ENCODE measurements at places on chromosomes 5 and 9.

- DNase-seq, result no peak
Measured at GRCh38 chr9:88587182-88587581, 52.2 kb downstream of the NXNL2 start.

- no peak for DNase-seq
Measured at GRCh38 chr5:173161148-173161547, 16.8 kb downstream of the BNIP1 start.

GRCh38 chr5:179325296-179326031, 19.8 kb downstream of the ADAMTS2 start:
- no peak for DNase-seq

DNA sequence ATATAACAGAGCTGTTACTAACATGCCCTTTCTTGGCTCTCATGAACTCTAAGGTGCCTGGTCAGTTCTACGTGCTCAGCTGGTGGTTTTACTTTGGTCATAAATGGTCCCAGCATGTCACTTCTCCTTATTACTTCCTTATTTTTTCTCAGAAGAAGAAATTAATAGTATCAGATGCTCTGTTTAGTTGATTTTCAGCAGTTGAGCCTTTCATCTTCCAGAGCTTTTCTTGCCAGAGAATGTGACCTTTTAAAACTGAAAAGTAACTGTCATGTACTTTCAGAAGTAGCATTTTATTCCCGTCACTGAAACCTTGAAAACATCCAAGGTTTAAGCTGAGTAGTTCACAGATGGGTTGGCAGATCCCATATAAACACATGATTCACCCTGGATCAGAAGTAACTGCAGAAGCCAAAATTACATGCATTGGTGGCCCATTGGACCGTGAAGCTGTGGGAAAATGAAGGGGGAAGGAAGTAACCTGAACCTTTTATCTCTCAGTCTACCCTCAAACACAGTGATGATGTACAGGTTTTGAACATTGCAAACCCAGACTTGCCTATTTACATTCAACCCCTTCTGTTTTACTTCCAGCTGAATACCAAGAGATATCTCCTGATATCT, 50.5 kb downstream of the HACD4 start:
- DNase-seq, result peak; percentile 31

GRCh38 chr5:133932441-133933168, 35.8 kb downstream of the C5orf15 start:
- DNase-seq, result peak; percentile 41

- no peak for DNase-seq
Measured at GRCh38 chr5:142669477-142669876, 16.4 kb downstream of the FGF1 start.

- no peak for DNase-seq
Measured at GRCh38 chr9:115733318-115734110, 420.1 kb upstream of the PAPPA start.

GRCh38 chr5:57175551-57176309, 1.9 kb downstream of the GPBP1 start:
- peak; percentile 36 for DNase-seq

DNA sequence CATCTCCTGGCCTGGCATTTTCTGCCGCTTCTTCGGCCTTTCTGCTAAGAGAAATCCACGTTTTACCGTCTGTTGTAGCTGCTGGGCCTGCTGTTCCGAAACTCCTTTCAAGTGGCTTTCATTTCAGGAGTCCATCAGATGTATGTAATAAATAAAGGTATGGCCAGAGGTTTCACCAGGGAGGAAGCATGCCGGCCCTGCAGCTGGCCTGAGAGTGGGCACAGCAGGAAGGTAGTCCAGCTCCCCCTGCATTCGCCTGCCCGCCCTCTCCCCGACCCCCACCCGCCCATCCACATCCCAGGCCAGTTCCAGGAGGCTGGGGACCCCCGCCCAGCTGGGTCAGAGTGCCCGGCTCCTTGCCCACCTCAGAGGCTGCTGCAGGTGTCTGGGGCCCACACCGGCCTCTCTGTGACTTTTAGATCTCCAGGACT, 46.4 kb upstream of the EXOC3 start:
- DNase-seq, result no peak

GRCh38 chr5:14821100-14821845, 50.3 kb downstream of the ANKH start:
- DNase-seq, result no peak

DNA sequence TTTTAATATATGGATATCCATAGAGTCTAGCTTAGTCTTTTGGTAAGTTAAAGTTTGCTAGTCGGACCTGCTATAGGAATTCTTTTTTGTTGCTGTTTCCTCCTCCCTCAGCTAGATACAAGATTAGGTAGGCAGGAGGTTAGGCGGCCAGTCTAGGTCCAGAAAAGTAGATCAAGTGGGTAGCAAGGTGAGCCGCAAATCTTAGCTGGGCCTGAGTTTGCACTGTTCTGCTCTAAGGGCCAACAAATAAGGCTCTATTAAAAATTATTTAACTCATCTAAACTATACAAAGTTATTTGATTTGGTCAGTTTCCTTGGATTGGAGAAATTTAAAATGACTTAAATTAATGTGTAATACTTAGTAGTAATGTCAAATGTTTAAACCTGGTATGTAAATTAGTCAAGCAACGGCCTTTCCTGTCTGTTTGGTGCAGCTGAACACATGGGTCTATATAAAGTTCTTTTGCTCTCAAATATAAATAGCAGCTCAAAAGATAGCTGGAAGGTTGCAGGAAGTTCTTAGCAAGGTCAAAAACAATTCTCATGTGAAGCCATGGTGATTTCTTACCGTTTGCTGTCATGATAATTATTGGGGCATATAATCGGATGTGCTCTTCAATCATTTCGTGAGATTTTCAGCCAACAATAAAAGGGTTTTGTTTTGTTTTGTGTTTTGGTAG, 72.0 kb downstream of the PRKACG start:
- no peak for DNase-seq

DNA sequence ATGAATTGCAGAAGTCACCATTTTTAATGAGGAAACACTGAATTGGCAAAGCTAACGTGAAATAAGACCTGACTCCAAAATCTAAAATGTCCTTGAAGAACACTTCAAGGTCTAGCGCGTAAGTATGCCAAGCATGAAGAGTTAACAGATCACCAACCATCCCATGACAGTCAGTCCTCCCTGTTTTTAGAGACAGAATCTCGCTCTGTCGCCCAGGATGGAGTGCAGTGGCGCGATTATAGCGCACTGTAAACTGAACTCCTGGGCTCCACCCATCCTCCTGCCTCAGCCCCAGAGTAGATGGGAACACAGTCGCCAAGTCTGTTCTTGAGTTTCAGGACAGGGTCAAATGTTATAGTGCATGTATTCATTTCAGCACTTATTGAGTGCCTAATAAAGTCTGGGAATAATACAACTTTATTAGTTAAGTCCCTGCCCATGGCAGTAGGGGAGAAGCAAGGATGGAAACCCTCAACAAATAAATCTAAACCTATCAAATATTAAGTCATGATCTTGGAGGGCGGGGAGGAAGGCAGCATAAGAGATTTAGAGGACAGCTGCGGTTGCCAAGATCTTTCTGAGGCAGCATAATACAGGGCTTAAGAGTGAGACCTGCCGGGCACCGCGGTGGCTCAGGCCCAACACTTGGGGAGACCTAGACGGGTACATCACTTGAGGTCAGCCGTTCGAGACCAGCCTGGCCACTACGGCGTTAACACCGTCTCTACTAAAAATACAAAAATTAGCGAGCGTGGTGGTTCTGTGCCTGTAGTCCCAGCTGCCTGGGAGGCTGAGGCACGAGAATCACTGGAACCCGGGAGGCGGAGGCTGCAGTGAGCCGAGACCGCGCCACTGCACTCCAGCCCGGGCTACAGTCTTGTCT, 1.1 kb downstream of the ATPSCKMT start:
- peak; percentile 11 for DNase-seq

DNA sequence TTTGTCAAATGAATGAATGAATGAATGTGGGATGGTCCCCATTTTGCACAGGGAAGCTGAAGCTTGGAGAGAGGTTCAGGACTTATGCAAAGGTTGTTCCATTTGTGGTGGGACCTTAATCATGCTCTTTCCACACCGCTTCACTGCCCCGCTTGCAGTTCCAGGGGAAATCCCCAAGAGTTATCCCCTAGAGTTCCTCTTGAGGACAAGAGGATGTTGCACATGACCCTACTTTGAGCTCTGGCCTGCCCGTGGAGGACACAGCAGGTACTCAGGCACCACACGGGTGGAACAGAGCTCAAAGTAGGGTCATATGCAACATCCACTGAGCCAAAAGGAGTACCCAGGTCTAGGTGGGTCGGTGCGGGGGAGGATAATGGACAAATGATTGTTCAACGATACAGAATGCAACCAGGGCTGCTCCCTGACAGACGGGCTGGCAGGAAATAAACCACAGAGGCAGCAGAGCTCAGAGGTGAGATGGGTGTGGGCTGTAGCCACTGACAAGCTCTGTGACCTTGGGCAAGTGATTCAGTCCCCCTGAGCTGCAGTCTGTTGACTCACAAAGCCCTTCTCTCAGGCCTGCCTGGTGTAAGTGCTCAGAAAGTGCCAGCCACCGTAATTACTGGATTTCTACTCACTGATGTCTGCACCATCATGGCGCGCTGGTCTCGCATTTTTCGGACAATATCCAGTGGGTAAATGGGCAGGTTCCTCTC, 60.3 kb upstream of the EPB41L4B start:
- no peak for DNase-seq

DNA sequence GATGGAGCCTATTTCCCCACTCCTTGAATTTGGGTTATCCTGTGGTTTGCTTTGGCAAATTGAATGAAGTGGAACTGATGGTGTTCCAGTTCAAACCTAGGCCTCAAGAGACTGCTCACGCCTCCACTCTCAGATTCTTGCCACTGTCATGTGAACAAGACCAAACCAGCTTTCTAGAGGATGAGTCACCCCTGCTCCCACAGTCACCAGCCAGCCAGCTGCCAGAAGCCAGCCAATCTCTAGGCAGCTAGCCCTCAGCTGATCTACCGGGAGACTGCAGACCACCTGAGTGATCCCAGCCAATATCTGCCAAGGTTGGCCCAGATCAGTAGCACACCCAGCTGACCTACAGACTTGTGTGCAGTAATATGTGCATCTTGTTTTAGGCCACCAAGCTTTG, 300.6 kb downstream of the TMEM38B start:
- DNase-seq, result peak; percentile 61

DNA sequence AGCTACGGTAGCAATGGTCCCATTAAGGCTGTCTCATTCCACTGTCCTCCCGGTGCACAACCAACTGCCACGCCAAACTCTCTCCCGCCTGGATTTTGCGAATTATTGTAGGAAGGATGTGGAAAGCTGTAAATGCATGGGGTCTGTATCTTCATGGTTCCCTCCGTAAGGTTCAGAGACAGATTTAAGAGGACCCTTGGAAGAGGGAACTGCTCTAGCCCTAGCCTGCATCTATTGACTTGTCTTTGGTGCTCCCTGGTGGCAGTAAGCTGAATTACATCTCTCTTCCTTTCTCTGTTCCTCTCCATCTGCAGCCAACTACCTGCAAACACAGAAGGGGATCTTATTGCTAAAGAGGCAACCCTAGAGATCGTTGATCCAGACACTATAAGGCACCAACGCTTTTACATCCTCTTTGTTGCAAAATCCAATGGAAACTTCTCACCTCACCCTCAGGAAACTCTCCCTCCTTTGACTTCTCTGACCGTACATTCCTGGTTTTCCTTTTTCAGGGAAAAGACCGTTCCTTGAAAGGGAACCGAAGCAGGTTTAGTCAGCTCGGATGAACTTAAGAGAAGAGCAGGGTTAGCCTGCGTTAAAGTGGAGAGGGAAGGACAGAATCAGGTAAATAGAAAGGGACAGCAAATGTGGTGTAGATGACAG, 11.9 kb downstream of the CAPSL start:
- peak; percentile 50 for DNase-seq

- no peak for DNase-seq
Measured at GRCh38 chr5:75275147-75275546, 38.5 kb upstream of the ANKRD31 start.

DNA sequence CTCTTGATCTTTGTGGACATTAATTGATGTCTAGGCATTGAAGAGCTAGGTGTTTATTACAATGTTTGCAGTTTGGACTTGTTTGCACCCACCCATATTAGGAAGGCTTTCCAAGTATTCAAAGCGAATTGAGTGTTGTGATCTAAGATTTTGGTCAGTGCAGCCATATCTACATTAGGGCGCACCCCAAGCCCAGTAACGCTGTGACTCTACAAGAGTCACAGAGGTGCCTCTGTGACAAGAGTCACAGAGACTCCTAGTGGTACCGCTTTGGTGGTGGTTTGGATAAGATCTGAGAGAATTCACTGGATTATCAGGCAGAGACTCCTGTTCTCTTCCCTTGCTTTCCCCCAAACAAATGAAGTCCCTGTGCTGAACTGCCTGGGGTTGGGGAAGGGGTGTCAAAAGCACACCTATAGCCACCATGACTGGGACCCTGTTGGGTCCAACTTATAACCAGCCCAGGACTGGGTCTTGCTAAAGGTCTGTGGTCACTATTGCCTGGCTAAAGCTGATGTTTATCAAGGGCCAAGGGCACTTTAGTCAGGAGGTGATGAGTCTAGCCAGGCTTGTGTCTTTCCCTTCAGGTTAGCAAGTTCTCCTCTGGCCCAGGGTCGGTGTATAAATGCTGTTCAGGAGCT, 114.1 kb upstream of the RIOK2 start:
- DNase-seq, result peak; percentile 42

DNA sequence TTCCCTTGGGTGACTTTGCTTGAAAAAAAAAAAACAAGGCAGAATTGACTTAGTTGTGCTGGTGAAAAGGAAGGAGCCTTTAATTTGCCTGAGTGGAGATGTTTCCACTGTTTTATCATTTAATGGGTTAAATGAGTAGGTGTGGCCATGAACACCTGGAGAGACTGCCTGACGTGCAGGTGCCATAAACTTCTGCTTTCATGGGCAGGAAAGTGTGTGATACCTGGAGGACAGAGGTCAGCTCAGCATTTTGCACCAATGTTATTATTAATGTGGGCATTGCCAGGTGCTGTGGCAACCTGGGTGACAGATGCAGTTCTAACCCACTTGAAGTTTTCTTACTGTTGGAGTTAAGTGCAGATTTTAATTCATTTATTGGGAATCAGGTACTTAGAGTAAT, 145.4 kb downstream of the CD180 start:
- DNase-seq, result no peak

Measured in globus pallidus (tissue), 1 donor.